ENCODE measurements at places on chromosomes 4 and X.

- DNase-seq, result no peak
Measured at GRCh38 chr4:40594261-40595178, 35.1 kb downstream of the RBM47 start.

- no peak for DNase-seq
Measured at GRCh38 chr4:15653420-15653819, 1.7 kb downstream of the FBXL5 start.

DNA sequence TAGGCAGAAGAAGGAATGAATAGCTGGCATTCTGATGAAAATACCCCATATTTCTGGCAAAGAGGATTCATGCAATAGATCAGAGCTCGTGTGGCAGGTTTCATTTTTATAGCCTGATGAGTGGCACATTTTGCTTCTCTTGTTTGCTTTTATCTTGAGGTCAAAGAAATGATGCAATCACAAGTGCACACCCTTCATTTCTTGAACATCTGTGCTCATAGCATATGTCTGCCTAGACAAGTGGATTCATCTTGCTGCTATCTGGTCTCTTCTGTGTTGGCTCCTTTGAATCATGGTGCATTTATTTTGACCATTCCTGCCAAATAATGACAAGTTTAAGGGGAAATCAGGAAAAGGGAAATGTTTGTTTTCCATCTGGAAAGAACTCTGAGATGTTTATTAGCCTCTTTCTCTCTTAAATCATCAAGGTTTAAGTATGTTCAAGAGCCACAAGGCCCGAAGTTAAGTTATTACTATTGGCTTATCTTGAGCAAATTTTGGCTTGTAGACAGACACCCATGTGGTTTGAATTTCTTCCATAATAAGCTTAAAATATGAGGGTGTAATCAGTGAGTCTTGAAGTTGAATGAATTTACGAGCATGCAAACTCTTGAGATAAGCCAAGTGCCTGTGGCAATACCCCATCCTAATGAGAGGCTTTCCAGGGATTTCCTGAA, 59.3 kb upstream of the HS3ST1 start:
- no peak for DNase-seq

- DNase-seq, result no peak
Measured at GRCh38 chr4:185932491-185932890, 120.5 kb upstream of the SORBS2 start.

DNA sequence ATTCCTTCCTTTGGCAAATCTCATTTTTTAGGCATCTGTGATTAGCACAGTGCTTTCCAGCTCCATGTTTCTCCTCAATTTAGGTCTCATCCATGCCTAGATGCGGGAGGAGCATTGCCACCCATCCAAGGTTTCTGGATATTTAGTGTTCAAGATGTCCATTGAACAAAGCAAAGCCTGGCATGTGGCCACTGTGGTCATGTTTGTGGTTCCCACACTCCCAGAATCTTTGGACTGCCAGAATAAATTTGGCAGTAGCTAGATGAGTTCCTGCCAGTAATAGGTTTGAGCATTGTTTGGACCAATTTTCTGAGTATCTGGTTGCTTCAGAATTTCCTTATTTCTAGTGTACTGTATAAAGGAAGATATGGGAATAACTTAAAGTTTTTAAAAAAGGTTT, 1124.1 kb downstream of the ADGRL3 start:
- no peak for DNase-seq

DNA sequence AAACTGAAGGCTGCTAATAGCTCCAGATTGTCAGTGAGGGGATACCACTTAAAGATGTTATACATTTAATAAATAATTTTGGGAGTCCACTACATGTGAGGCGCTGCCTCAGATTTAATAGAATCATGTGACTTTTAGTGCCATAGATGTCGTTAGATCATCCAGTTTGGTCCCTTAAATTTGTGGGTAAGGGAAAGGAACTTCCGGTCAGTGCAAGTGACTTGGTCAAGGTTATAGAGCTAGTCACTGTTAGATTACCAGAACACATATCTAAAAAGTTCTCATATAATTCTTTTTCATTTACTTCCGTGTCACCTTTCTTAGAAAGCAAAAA, 529 bp upstream of the UBA6 start:
- no peak for DNase-seq

GRCh38 chr4:5888222-5889001, 4.5 kb downstream of the CRMP1 start:
- DNase-seq, result no peak

GRCh38 chr4:45985038-45985437, 138.8 kb downstream of the GABRG1 start:
- no peak for DNase-seq

DNA sequence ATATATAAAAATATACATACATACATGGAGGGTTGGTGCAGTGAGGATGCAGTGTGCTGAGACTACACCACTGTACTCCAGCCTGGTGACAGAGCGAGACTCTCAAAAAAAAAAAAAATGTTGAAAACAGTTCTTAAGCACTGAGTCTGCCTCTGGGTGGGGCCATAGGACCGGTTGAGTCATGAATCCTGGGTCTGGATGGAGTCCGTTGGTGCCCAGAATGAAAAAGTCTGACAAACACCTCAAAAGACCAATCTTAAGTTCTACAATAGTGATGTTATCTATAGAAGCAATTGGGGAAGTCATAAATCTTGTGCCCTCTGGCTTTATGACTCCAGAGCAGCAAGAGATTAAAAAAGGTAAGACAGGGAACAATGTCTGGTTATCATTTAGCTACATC, 70.4 kb downstream of the FGFBP1 start:
- DNase-seq, result no peak

DNA sequence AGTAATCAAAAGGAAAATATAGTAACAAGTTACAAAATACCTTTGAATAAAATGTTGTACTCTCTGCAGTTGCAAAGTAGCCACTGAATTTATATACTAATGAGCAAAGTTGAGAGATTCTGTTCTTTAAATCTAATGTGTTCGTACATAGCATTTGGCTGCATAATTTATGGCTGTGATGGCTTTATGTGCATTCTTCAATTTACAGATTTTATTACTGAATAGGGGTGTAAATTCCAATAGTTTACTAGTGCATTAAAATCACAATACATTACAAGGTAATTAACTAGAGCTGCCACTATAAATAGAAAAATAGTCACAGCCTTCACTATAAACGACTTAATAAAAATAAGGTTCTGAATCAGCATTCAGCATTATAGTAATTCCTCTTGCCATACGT, 620.0 kb downstream of the ADGRL3 start:
- no peak for DNase-seq

DNA sequence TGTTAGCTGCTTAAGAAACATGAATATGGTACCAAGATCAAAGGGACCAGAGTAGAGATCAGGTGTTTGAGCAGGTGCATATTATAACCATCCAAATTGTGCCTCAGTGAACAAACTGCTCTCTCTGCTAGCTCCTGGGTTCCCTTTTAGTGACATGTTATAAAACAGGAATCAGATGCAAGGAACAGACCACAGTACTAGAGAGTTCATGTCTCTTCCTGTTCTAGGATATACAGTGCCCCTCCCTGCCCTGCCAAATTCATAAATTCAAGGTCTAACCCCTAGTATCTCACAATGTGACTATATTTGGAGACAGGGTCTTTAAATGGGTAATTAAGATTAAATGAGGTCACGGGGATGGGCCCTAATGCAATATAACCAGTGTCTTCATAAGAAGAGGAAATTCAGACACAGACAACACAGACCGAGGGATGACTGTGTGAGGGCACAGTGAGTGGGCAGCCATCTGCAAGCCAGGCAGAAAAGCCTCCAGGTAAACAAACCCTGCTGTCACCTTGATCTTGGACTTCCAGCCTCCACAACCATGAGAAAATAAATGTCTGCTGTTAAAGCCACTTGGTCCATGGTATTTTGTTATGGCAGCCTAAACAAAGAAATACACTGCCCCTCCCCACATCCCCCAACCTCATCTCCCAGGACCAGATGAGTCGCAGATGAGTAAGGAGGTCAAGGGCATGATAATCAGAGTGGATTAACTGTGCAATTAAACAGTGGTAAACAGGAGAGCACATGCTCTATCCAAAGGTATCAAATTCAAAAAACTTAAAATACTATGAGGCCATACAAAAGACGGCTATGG, 82.5 kb downstream of the RBM47 start:
- DNase-seq, result no peak

DNA sequence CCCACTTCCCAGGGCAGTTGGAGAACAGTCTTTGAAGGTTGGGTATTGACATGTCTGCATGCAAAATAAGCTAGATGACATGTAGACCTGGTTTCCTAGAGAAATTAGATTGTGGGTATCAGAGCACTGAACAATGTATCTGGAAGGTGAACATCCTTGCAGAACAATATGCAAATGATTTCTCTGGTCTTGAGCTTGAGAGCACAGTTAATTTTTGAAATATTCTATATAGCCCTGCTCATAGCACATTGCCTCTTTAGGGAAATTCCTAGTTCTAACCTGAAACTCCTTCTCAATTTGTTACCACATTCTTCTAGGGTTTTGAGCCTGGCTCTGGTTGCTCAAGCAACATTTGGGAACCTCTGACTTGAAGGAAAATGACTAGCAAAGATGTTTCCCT, 41.6 kb upstream of the LAS1L start:
- DNase-seq, result no peak

Data from stimulated activated CD4-positive, alpha-beta T cell treated with anti-CD3 and anti-CD28 coated beads, Interleukin-4, amount 100 ng/mL, for 1 hour (primary cell).